Activated T-helper 1 cell treated with anti-CD3 and anti-CD28 coated beads, Interleukin-12 subunit alpha, Interleukin-12 subunit beta, Interleukin-2, Interleukin-4 antibody, amounts not matched to agents 30 ng/mL and 10 ng/mL and 1 ng/mL, durations not matched to agents 14 hours and 24 hours and 36 hours (primary cell): ENCODE measurements at places on chromosomes 5 and 9. TPM values are rescaled to one million over a fixed set of nuclear protein-coding genes. Genes with fewer than 3 reads are reported as not detected.

FGD3 gene
- 43.9 and 44.0 TPM in 2 replicates for total RNA-seq

GRCh38 chr9:127876764-127877562, 512 bp downstream of the AK1 start:
- no peak for DNase-seq

DNA sequence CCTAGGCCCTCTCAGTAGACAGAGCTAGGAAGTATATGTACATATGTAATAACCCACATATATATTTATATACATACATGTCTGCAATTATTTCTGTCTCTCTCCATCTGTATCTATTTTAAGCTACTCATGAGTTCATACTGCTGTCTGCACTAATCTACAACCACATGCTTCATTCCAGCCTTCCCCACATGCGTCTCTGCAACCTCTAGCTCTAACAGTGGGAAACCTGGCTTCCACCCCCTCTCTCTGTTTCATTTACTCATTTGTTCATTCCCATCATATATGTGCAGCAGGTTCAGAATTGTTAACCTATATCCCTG, 23.3 kb downstream of the DCANP1 start:
- no peak for DNase-seq

YIPF5 gene
- total RNA-seq = 34.2 and 37.9 TPM in 2 replicates

ANKRD20A1 gene
- total RNA-seq = 0.59 and 1.9 TPM in 2 replicates

PJA2 gene
- 40.2 and 41.4 TPM in 2 replicates for total RNA-seq

MZB1 gene
- 38.1 and 38.8 TPM in 2 replicates for total RNA-seq
